ENCODE measurements at places on chromosomes 7 and 10. TPM values are rescaled to one million over a fixed set of nuclear protein-coding genes. Genes with fewer than 3 reads are reported as not detected.

Gene GPR15LG
- total RNA-seq, result not detected

Gene CALD1
- 1,872 TPM for total RNA-seq

Gene ARMH3
- 20.0 TPM for total RNA-seq

Gene ARHGEF5
- total RNA-seq, result 9.3 TPM

Gene CDNF
- 2.0 TPM for total RNA-seq

Gene ANKRD61
- 0.18 TPM for total RNA-seq

Gene TACC2
- total RNA-seq, result 16.5 TPM

Gene ZNF22
- total RNA-seq, result 10.9 TPM

Gene GPR37
- total RNA-seq, result 9.8 TPM

Gene CABCOCO1
- 0.23 TPM for total RNA-seq

Gene FAM24B
- total RNA-seq, result 1.9 TPM

DNA sequence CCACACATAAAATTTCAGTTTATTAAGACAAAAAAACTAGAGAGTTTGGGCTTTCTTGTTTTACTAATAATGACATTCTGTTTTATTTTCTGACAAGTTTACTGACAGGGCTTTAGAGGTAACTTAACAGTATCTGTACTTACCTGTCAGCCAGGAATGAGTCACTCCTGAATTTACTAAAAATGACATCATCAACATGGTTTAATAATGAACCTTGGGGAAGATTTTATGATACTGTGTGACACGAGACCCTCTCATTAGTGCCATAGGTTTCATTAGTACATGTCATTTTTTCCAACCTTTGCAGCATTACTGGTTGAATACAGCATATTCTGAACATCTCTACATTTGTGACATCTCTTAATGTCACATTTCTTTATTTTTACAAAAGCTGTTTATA lies 131.1 kb downstream of the KCND2 start:
- no peak for DNase-seq
- no peaks in the 10 kb centered on the region for H3K36me3 ChIP-seq
- no peaks in the 10 kb centered on the region for H3K27me3 ChIP-seq
- H3K4me1 ChIP-seq, result peaks cover 6% of the 10 kb centered on the region
- no peak overlapping the region for H3K4me3 ChIP-seq
- H3K27ac ChIP-seq, result no peak overlapping the region

GRCh38 chr7:155839461-155839860 lies 27.2 kb upstream of the SHH start:
- H3K4me3 ChIP-seq, result no peak overlapping the region
- no peak overlapping the region for H3K27ac ChIP-seq
- H3K4me1 ChIP-seq, result no peaks in the 10 kb centered on the region
- no peak for DNase-seq
- H3K27me3 ChIP-seq, result peaks cover 7% of the 10 kb centered on the region

DNA sequence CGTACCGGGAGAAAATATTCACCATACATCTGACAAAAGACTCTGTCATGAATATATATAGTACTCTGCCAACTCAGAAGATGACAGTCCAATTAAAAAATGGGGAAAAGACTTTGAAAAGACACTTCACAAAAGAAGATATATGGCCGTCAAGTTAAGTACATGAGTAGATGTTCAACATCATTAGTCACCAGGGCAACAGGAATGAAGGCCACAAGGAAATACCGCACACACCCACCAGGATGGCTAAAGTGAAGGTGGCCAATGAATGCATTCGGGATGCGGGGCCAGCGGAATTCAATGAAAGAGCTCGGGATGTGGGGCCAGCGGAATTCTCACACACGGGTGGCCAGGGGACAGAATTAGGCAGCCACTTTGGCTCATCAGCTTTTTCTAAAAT lies 42.2 kb downstream of the MAD1L1 start:
- peak overlapping the region; percentile 81 for H3K27ac ChIP-seq
- DNase-seq, result peak; percentile 89
- peaks cover 4% of the 10 kb centered on the region for H3K4me1 ChIP-seq
- no peak overlapping the region for H3K4me3 ChIP-seq
- H3K27me3 ChIP-seq, result no peaks in the 10 kb centered on the region

DNA sequence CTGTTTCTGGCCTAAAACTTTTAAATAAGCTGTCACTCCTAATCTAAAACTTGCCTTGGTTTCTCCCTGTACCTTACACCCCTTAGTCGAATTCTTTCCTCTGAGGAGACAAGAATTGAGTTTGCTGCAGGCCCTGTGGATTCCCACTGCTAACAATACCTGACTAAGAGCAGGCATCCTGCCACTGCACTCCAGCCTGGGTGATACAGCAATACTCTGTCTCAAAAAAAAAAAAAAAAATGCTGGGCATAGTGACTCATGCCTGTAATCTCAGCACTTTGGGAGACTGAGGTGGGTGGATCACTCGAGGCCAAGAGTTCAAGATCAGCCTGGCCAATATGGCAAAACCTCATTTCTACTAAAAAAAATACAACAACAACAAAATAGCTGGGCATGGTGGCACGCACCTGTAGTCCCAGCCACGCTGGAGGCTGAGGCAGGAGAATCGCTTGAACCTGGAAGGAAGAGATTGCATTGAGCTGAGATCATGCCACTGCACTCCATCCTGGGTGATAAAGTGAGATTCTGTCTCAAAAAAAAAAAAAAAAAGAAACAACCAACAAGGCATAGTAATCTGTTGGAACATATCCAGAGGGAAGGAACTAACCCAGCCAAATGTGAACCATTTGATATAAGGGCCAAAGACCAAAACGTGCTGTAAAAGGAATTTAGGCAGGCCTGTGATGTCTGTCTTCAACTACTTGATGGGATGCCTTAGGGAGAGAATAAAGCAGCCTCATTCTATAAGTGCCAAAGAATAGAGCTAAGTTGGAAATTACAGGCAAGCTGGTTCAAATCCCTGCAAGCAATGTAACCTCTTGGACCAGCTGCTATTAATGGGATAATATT lies 732.7 kb upstream of the AUTS2 start:
- DNase-seq, result peak; percentile 55
- no peak overlapping the region for H3K4me3 ChIP-seq
- H3K4me1 ChIP-seq, result no peaks in the 10 kb centered on the region
- no peaks in the 10 kb centered on the region for H3K36me3 ChIP-seq
- no peak overlapping the region for H3K27ac ChIP-seq
- no peaks in the 10 kb centered on the region for H3K27me3 ChIP-seq

DNA sequence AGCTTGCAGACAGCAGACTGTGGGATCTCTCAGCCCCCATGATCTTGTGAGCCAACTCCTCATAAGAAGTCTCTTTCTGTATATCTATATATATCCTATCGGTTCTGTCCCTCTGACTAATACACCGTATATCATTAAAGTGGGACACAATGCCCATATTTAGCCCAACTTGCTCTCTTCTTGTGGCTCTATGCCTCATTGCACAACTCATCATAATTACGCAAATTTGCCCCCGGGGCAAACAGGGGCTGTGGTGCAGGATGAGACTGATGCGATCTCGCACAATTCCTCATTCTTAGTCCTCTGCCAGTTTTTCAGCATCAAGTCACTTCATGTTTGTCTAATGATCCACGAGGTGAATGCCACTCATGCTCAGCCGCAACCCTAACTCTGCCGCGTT lies 183.2 kb downstream of the PRPF18 start:
- H3K4me1 ChIP-seq, result peaks cover 6% of the 10 kb centered on the region
- H3K4me3 ChIP-seq, result no peak overlapping the region
- no peaks in the 10 kb centered on the region for H3K27me3 ChIP-seq
- peak; percentile 58 for DNase-seq
- H3K36me3 ChIP-seq, result peaks cover 4% of the 10 kb centered on the region

- peak overlapping the region; percentile 65 for H3K27ac ChIP-seq
- H3K4me1 ChIP-seq, result peaks cover 33% of the 10 kb centered on the region
- H3K36me3 ChIP-seq, result peaks cover 20% of the 10 kb centered on the region
- no peaks in the 10 kb centered on the region for H3K27me3 ChIP-seq
- no peak overlapping the region for H3K4me3 ChIP-seq
These were observed 113.2 kb downstream of the CDK6 start for GRCh38 chr7:92723205-92723604.

GRCh38 chr10:73732931-73733623 lies 11.1 kb upstream of the SEC24C start:
- H3K4me3 ChIP-seq, result no peak overlapping the region
- no peak overlapping the region for H3K27ac ChIP-seq
- no peak for DNase-seq
- peaks cover 6% of the 10 kb centered on the region for H3K4me1 ChIP-seq
- no peaks in the 10 kb centered on the region for H3K27me3 ChIP-seq
- no peaks in the 10 kb centered on the region for H3K36me3 ChIP-seq

GRCh38 chr10:100483876-100484666 lies 21.3 kb downstream of the WNT8B start:
- H3K4me1 ChIP-seq, result peaks cover 9% of the 10 kb centered on the region
- no peak for DNase-seq
- H3K36me3 ChIP-seq, result no peaks in the 10 kb centered on the region

DNA sequence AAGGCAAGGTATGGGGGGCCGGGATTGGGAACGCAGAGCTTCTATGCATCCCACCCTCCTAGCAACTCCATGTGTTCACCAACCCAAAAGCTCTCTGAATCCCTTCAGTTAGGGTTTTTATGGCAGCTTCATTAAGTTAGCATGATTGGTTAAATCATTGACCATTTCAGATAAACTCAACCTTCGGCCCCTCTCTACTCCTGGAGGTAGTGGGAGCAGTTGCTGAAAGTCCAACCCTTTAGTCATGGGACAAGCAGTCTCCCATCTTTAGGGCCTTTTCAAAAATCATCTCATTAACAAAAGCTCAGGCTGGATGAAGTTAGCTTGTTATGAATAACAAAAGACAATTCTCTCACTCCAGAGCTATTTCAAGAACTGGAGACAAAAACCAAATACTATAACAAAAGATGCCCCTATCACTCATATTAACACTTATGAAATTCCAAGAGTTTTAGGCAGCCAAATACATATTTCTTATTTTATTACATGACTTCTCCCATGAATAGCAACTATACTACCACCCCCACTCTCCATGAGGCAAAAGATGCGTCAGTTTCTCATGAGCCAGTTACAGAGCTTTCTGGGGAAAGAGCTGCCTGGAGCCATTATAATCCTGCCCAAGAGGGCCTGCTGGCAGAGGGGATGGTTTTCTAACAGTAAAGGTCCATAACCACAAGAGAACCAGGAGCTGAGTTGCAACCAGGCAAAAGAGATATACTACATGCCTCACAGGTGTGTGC lies 44.6 kb downstream of the SLC16A12 start:
- no peaks in the 10 kb centered on the region for H3K36me3 ChIP-seq
- no peaks in the 10 kb centered on the region for H3K4me1 ChIP-seq
- DNase-seq, result no peak
- no peak overlapping the region for H3K4me3 ChIP-seq
- H3K27me3 ChIP-seq, result no peaks in the 10 kb centered on the region

- no peaks in the 10 kb centered on the region for H3K36me3 ChIP-seq
- DNase-seq, result no peak
- no peaks in the 10 kb centered on the region for H3K27me3 ChIP-seq
- H3K4me1 ChIP-seq, result peaks cover 11% of the 10 kb centered on the region
- no peak overlapping the region for H3K4me3 ChIP-seq
These were observed 86.5 kb downstream of the ARID5B start for GRCh38 chr10:61987951-61988379.

- no peak for DNase-seq
- peaks cover 13% of the 10 kb centered on the region for H3K4me1 ChIP-seq
- no peak overlapping the region for H3K4me3 ChIP-seq
These were observed 991 bp upstream of the DLD start for GRCh38 chr7:107889992-107890391.

- H3K27ac ChIP-seq, result no peak overlapping the region
- peaks cover 50% of the 10 kb centered on the region for H3K27me3 ChIP-seq
- H3K4me3 ChIP-seq, result peak overlapping the region; percentile 17
- H3K36me3 ChIP-seq, result no peaks in the 10 kb centered on the region
These were observed 785 bp downstream of the WDR86 start for GRCh38 chr7:151408839-151409666.

DNA sequence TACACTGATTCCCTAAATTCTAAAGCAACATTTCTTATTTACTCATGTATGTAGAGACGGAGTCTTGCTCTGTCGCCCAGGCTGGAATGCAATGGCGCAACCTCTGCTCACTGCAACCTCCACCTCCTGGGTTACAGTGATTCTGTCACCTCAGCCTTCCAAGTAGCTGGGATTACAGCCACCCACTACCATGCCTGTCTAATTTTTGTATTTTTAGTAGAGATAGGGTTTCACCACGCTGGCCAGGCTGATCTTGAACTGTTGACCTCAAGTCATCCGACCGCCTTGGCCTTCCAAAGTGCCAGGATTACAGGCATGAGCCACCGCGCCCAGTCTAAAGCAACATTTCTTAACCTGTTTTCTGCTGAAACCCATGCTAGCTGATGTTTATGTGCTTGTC lies 227.6 kb upstream of the PLXDC2 start:
- H3K27ac ChIP-seq, result no peak overlapping the region
- no peak for DNase-seq
- no peaks in the 10 kb centered on the region for H3K36me3 ChIP-seq
- no peak overlapping the region for H3K4me3 ChIP-seq
- H3K4me1 ChIP-seq, result no peaks in the 10 kb centered on the region

- H3K27me3 ChIP-seq, result no peaks in the 10 kb centered on the region
- no peaks in the 10 kb centered on the region for H3K4me1 ChIP-seq
- no peak overlapping the region for H3K4me3 ChIP-seq
- no peaks in the 10 kb centered on the region for H3K36me3 ChIP-seq
- H3K27ac ChIP-seq, result no peak overlapping the region
- DNase-seq, result no peak
These were observed 758.7 kb upstream of the CELF2 start for GRCh38 chr10:10259013-10259412.

GRCh38 chr10:6136215-6137201 lies 47.7 kb downstream of the RBM17 start:
- H3K27ac ChIP-seq, result peak overlapping the region; percentile 70
- DNase-seq, result peak; percentile 78
- H3K36me3 ChIP-seq, result no peaks in the 10 kb centered on the region
- H3K4me3 ChIP-seq, result no peak overlapping the region
- H3K4me1 ChIP-seq, result peaks cover 27% of the 10 kb centered on the region
- peaks cover 5% of the 10 kb centered on the region for H3K27me3 ChIP-seq

GRCh38 chr7:30585675-30586074 lies 9.0 kb upstream of the GARS1 start:
- peaks cover 10% of the 10 kb centered on the region for H3K36me3 ChIP-seq
- H3K4me1 ChIP-seq, result no peaks in the 10 kb centered on the region
- DNase-seq, result no peak
- H3K4me3 ChIP-seq, result no peak overlapping the region
- no peak overlapping the region for H3K27ac ChIP-seq

DNA sequence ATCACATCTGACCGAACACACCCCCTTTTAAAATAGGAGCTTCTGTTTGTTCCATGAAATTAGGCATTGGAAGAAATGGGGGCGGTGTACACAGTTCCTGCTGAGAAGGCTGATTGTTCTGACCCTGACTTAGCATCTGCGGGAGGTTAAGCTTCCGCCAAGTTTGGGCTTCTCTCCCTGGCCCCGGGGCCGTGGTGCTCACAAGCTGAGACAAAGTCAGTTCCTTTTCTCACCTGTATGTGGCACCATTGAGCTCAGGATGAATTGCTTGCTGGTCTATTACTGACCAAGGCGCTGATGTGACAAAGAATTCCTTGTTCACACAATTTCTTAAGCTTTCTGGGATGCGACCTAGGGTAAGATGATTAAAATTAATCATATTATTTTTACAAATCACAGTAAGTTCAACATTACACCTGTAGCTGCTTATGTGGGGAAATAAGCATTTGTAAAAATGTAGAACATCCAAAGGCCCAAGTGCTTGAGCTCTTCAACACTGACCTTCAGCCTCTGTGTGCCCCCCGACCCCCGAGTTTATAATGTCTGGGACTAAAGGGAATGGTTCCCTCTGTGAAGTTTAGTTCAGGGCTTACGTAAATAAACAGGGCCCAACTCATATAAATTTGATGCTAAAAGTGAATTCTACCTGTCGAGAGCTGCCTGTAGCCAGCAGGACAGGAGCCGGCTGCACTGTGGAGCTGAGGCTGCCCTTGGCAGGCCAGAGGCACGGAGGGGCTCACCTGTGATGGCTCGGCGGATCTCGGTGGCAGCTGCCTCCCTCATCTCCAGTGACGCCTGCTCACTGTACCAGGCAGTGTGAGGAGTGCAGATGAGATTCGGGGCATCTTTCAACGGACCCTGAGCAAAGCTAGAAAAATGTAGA lies 50.8 kb downstream of the ZRANB1 start:
- H3K4me3 ChIP-seq, result no peak overlapping the region
- no peak overlapping the region for H3K27ac ChIP-seq
- peaks cover 38% of the 10 kb centered on the region for H3K36me3 ChIP-seq
- peak; percentile 38 for DNase-seq
